ENCODE measurements at places on chromosomes 4 and X.

DNA sequence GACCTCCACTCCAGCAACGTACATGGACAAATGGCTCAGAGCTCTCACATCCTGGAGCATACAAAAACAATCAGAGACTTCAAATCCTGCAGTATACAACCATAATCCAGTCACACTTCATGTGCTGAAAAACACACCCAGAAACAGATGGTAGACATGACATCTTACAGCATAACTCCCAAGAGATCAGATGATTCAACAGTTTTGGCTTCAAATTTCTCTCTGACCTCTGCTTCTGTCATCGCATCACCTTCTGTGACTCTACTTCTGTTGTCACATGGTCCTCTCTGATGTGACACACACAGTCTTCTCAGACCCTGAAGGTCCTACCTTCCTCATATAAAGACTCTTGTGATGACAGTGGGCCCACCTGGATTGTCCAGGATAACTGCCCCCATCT, 18.5 kb downstream of the SUV39H1 start:
- H3K4me1 ChIP-seq = peaks cover 75% of the 10 kb centered on the region
- peak overlapping the region; percentile 96 for H3K27ac ChIP-seq
- no peak for DNase-seq
- peaks cover 37% of the 10 kb centered on the region for H3K36me3 ChIP-seq
- peak overlapping the region; percentile 85 for H3K4me3 ChIP-seq

DNA sequence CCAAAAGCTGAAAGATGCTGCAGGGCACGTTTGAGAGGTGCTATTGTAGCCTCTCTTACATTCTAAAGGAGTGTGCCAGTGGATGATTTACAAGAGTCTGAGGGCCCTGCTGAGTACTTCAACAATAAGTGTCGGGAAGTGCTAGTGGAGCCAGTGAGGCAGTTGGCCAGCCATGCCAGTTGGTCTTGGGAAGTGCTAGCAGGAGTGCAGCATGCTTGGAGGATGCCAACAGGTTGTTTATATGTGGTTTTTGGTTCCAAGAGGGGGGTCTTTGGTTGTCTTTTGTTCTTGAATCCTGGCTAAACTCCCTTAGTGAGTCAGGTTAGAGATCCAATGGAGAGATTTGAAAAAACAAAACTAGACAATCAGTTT, 335.3 kb downstream of the PABPC4L start:
- no peaks in the 10 kb centered on the region for H3K4me1 ChIP-seq
- no peak for DNase-seq
- no peak overlapping the region for H3K4me3 ChIP-seq
- H3K27me3 ChIP-seq = no peaks in the 10 kb centered on the region
- no peak overlapping the region for H3K27ac ChIP-seq

DNA sequence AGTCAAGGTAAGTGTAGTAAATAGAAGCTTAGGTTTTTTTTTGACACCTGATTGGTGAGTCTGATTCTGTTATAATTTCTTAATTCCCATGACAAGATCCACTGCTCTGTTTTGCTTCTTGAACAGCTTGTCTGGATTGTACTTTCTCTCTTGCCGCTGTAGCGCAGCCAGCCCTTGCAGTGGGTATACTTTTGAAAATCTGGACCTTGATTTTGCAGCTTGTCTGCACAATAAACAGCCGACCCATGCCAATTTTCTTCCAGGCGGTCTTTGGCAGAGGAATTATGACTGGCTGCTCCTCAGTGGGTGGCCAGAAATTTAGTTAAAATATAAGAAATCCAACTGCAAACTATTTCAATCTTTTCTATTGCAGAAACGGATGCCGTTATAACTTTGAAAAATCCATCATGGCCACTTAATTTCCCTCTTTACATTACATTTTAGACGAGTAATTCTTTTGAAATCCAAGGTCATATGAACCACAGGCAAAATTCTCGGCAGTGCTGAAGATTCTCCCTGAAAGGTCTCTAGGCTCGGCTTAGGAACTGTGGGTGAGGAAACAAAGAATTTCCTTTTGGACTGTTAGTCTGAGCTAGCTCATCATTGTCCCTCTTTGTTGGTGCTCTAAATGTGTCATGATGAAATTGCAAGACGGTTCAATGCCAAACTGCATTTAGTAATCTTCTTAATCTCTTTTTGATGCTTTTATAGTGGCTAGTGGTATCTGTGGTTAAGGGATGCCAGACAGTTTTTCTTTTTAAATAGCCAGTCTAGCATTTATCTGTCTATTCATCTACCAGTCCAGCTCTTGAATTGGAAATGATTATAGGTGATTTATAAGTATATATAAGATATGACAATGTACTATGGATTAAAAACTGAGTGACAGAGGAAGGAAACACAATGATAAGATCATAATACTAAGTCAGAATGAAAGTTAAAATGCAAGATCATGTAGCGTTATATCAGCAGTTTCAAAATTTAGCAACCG, 31.5 kb upstream of the PTTG2 start:
- H3K4me1 ChIP-seq = peaks cover 29% of the 10 kb centered on the region
- peaks cover 2% of the 10 kb centered on the region for H3K27me3 ChIP-seq
- peaks cover 21% of the 10 kb centered on the region for H3K36me3 ChIP-seq
- H3K27ac ChIP-seq = peak overlapping the region; percentile 26
- peak overlapping the region; percentile 62 for H3K4me3 ChIP-seq

- no peaks in the 10 kb centered on the region for H3K4me1 ChIP-seq
- no peak overlapping the region for H3K4me3 ChIP-seq
- no peak for DNase-seq
- no peaks in the 10 kb centered on the region for H3K36me3 ChIP-seq
- no peak overlapping the region for H3K27ac ChIP-seq
Measured at GRCh38 chrX:65635378-65635777, 32.1 kb upstream of the MSN start.

GRCh38 chr4:8746523-8747466, 124.8 kb downstream of the HMX1 start:
- no peak overlapping the region for H3K4me3 ChIP-seq
- no peak for DNase-seq
- no peaks in the 10 kb centered on the region for H3K36me3 ChIP-seq
- no peaks in the 10 kb centered on the region for H3K27me3 ChIP-seq
- no peaks in the 10 kb centered on the region for H3K4me1 ChIP-seq
- no peak overlapping the region for H3K27ac ChIP-seq

DNA sequence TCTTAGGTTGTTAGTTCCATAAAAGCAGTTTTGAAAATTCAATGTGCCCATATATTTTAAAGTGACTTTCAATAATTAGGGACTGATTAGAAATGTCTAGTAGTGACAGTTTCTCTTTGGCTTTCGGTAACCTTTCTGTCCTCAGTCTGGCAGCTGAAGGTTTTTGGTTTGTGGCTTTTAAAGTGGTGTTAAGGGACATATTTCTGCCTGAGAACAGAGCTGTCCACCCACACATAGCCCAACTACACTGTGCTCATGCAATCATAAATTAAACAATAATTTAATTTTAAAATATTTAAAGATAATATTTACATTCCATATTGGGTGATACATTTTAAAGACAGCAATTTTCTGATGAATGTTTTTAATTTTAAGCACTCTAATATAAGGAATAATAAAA, 335.0 kb upstream of the TENM3 start:
- H3K27me3 ChIP-seq = no peaks in the 10 kb centered on the region
- H3K4me1 ChIP-seq = no peaks in the 10 kb centered on the region
- H3K27ac ChIP-seq = no peak overlapping the region
- no peak for DNase-seq
